Stimulated activated CD4-positive, alpha-beta T cell treated with anti-CD3 and anti-CD28 coated beads, Interleukin-1b, Interleukin-23, amount 100 ng/mL, for 24 hours (primary cell): ENCODE measurements at places on chromosomes 1 and 21.

DNA sequence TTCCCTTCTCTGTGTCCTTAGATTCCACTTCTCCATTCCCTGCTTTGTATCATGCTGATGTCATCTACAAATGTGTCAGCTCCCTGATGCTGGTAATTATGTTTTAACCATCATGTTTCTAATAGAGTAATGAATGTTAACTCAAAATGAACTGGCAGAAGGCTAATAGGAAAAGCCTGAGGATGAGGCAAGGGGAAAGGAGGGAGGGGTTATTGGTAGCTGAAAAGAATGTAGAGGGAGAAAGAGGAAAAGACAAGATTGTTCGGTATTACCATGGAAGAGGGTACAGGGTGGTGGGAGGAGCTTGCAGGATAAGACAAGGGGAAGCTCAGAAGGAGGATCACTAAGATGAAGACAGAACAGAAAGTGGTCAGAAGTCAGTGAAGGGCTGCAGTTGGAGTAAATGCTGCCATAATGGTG lies 150.9 kb downstream of the ZC3H11B start:
- no peak for DNase-seq

- DNase-seq, result no peak
Observed at GRCh38 chr1:43776043-43776761, 68.9 kb downstream of the ST3GAL3 start.

GRCh38 chr1:234599617-234600417 lies 10.2 kb downstream of the IRF2BP2 start:
- DNase-seq, result no peak

- DNase-seq, result no peak
Observed at GRCh38 chr1:76281306-76281705, 206.8 kb downstream of the ST6GALNAC3 start.

DNA sequence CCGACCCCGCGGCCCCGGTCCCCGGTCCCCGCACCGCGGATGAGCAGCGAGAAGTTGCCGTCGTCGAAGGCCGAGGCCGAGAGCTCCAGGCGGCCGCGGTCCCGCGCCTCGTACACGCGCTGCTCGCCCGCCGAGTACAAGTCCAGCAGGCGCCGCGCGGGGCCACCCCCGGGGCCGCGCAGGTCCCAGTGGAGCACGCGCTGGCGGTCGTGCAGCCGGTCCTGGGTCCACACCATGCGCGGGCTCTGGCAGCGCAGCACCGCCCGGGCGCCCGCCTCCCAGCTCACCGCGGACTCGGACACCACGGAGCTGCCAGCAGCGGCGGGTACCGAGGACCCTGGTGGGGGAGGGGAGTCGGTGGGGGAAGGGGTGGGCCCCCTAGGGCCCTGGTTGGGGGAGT lies 2.9 kb downstream of the MXRA8 start:
- no peak for DNase-seq

DNA sequence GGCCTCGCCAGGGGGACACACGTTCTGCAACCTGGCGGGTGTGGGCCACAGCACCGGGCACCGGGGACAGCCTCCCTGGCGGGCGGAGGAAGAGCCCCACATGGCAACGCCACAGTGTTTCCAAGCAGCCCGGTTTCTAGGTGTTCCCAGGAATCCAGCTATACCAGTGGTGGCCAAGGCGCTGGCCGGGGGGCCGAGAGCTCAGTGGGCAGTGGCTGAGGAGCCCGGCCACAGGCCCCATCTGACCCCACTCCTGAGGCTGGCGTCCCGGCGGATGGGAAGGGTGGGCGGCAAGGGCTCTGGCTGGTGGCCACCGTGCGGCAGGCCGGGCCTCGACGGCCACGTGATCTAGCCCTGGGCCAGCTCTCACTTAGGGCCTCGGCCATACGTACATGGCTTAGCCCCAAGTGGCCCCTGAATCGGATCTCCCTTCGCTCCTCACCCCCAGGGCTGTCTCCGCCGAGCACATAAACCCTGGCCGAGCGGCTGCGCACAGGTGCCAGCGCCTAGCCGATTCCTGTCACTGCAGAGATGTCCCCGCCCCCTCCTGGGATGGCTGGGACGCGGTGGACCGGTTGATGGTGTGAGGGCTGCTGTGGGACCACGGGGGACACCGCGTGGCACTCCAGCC lies 68.7 kb downstream of the MORN1 start:
- no peak for DNase-seq

DNA sequence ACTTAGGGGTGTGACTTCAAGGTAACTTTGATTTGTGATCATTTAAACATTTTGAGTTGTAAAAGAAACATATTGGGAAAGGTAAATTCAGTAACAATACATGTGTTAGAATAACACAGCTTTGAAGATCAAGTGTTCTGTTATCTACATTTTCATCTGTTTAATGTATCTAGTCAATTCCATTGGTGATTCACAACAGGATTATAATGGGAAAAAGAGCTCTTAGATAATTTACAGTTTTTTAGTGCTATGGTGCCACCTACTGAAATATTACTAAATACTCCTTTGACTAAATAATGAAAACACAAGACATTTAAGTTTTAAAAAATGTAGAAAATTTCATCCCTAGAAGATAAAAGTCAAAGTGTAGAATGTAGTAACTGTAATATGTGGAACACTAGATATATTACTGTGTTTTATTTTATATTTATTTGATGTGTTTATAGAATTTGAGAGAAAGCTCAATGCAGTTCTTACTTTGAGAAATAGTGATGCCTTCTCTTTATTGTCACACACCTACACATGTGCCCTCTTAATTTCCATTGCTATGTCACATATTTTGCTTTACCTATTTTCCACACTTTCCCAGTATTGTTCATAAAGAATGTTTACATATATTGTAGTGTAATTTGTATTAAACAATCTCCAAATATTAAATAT lies 47.4 kb downstream of the PTPRC start:
- no peak for DNase-seq

- no peak for DNase-seq
Observed at GRCh38 chr1:30171537-30172298, 551.7 kb downstream of the MATN1 start.
